ENCODE measurements at places on chromosomes 11 and 22.

DNA sequence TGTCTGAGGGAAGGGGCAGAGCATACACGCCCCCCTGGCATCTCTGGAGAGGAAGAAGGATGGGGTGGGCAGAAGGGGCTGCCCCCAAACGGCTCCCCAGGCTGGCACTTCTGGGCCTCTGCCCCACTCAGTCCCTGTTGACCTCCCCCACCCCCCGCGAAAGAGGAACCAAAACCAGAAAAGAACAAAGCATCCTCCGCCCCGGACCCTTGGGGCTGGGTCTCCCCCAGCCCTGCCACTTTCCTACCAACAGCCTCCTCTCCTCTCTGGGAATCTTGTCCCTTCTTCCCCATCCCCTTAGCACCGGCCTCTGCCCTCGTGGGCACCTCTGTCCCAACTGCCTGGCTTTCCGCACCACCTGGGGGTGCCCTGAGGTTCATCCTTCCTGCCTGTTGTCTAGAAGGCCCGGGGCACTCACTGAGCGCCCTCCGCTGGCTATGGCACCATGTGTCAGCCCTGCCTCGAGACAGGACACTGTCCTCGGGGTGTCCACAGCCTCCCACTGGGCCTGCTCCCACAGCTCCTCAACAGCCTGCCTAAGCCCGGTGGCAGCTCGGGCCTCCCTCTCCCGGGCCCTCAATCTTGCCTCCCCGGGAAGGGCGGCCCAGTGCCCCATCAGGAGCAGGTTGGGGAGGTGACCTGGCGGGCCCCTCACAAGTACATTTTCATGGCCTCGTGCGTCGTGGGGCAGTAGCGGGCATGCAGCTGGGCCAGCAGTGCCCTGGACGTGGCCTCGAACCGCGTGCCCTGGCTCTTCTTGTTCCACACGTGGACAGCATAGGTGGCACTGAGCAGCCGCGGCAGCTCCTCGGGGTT lies 28.2 kb downstream of the A4GALT start:
- no peak for DNase-seq

DNA sequence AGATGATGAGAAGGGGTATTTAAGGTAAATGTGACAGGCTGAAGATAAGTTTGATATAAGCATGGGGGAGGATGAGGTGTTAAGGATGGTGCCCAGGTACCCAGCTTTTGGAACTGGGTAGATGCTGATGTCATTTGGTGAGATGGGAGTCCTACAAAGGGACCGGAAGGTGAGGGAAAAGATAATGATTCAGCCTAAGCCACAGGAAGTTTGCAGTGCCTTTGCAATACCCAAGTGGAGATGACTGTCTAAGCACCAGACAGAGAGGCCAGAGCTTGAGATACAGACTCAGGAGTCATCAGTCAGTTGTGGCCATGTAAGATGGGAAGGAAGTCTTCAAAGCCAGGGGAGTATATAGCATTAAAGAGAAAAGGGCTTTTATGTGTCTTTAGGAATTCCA lies 30.0 kb upstream of the SMCO4 start:
- DNase-seq: no peak

DNA sequence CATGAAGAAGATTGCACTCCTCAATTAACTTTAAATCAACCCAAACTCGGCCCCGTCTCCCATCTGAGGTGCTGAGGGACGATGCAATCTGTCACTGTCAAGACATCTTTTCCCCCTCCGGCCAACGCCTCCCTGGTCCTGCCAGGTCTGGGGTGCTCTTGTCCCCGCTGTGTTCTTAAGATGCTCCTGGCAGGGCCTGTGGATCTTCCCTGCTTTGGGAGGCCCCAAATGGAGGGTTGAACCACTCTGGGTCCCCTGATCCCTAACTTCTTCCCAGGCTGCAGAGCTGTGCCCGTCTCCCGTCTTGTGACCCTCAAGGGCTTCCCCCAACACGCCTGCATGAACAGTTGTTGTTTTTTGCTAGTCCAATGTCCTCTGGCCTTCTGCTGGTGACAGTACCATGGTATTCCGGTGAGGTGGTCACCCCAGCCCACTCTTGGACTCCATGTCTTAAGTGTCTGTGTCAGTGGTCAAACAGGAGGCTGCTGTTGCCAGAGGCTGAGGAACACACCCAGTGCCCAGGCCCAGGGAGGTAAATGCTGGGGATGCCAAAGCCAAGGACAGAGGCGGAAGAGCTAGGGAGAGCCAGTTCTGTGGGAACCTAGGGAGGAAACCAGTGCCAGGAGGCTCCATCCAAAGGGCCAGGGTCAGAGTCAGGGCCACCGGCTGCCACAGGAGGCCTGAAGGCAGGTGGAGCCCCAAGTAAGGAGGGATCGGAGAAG lies 70.6 kb upstream of the SHANK2 start:
- no peak for DNase-seq

- DNase-seq: no peak
Observed at GRCh38 chr22:19896665-19897355, 42.1 kb upstream of the GNB1L start.

- no peak for DNase-seq
Observed at GRCh38 chr22:19173047-19174035, 5.2 kb downstream of the SLC25A1 start.

GRCh38 chr22:17914474-17914873 lies 109.9 kb downstream of the MICAL3 start:
- DNase-seq: no peak

- peak; percentile 53 for DNase-seq
Observed at GRCh38 chr11:64340671-64341335, 799 bp downstream of the CCDC88B start.

GRCh38 chr11:10991393-10991792 lies 133.5 kb upstream of the ZBED5 start:
- no peak for DNase-seq

- no peak for DNase-seq
Observed at GRCh38 chr11:104625246-104625645, 273.0 kb downstream of the CASP12 start.

GRCh38 chr11:95461858-95462257 lies 230.9 kb upstream of the SESN3 start:
- no peak for DNase-seq

DNA sequence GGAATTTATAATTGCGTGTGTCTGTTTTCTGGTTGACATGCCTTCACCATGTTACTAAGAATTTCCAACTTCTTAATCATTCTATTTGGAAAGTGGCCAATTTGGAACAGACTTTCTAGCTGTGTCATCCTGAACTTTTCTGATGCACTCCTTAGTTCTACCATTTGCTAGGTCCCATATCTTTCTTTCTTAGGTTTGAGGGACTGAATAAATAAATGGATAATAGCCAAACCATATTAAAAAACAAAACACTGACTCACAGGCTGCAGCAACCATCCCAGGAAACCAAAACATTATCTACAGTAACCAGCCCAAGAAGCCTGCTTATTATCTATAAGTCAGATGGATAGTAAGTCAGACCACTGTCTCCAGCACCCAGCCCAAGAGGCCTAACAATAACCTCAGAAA lies 57.5 kb upstream of the PLET1 start:
- no peak for DNase-seq

DNA sequence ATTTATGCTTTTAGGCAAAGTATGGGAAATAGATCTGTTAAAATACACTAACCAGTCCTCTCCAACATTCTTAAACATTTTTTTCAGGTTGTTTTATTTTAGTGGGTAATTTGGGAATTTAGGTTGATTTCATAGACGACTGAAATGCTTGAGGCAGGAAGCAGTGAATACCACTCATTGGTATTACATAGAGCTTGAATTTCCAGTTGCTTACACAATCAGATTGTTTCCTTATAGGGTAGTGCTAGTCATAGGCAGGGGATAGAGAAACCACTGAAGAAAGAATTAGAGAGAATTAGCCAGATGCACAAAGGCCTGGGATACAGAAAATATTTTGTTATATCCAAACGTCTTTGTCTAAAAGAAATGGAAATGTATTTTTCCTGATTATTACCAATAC lies 23.9 kb upstream of the LYVE1 start:
- no peak for DNase-seq

- DNase-seq: no peak
Observed at GRCh38 chr11:96137373-96137772, 205.6 kb downstream of the MAML2 start.

DNA sequence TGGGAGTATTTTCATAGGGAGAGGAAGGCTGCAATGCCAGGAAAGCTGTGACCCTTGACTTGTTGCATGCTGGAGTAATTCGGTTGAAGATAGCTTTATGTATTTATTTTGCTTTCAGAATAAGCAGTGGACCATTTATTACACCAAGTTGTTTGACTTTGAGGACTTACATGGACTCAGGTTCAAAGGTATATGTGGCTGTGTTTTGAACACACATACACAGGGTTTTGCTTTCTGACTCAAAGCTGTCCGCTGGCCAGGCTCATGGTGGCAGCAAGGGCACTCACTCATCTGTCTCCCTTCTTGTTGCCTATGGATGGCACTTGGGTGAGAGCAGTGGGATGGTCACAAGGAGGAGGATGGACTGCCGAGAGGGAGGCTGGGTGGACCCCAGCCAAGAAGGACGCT lies 6.5 kb downstream of the TIMP3 start:
- no peak for DNase-seq

DNA sequence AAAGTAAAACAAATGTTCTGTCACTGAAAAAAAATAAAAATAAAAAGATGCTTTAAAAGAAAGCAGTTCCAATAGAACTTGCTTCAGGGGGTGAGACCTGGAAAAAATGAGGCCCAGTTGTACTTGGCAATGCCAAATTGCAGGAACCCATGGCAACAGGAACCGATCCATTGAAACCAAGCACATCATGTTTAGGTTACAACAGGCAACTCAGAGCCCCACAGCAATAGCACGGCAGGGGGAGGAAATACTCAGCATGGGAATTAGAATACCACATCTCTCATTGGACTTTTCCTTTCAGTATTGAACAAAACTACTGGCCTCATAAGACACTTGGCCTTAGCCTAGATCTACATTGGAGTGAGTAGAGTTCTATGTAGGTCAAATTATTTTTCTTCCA lies 84.3 kb downstream of the MSANTD4 start:
- DNase-seq: no peak

GRCh38 chr11:75286826-75287465 lies 46.4 kb downstream of the TPBGL start:
- no peak for DNase-seq

DNA sequence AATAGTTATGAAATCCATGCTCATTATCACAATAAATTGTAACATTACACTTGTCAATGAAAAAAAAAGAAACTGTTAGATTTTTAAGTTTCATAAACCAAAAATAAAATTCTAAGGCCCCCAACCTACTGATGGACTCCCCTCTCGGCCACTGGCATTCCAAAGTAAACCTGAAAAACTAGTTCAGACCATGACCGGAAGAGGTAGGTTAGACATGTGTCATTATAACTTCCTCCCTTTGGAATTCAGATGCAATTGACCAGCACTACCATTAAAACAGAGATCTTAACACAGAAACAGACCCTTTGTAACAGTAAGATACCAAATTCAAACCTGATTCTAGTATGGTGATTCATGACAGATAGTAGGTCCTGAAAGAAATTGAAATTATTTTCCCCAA lies 12.9 kb downstream of the OR10A6 start:
- no peak for DNase-seq

DNA sequence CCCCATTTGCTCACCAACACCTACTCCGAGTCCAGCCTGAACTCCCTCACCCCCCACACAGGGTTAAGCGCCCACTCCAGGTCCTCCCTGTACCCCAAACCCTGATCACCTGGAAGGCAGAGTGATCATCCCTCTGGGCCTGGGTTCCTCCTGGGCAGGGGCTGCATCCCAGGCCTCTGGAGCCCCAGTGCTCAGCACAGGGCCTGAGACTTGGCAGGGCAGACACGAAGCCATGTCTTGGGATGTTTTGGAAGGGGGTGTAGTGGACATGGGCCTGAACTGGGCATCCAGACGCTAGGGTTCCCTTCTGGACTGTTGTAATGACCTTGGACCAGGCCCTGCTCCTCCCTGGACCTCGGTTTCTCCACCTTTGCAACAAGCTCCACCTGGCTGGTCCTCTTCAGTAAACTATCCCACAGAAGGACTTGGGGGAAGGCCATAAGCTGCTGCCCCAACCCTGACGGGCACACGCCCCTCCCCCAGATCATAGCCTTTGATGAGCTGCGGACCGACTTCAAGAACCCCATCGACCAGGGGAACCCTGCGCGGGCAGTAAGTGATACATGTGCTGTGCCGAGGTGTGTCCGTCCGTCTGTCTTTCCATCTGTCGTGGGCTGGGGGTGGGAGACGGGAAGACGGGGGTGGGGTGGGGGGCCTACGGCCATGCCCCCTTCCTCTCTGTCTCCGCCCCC lies 3.9 kb downstream of the CNIH2 start:
- DNase-seq: peak; percentile 57

Measured in retina (tissue), 1 donor.